NCI-H2107 (cell line): ENCODE measurements at places on chromosomes 12 and 14.
A peak's percentile ranks its signal among the peaks of the same experiment; 100 is the strongest.

DNA sequence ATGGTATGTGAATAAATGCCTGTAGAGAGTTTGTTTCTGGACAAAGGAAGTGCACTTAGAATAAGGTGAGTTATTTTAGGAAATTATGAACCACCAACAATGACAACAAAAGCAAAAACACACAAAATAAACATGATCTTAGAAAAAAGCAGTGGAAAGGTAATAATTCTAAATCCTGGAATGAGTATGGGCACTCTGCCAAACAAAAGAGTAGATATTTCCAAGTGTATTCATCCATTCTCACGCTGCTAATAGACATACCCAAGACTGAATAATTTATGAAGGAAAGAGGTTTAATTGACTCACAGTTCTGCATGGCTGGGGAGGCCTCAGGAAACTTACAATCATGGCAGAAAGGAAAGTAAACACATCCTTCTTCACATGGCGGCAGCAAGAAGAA is 269.3 kb upstream of the NPAS3 start:
- DNase-seq = no peak

- no peak for DNase-seq
Measured at GRCh38 chr12:108675792-108676191, 42.1 kb upstream of the SELPLG start.

GRCh38 chr12:126776026-126776655 is 1490.8 kb upstream of the TMEM132C start:
- DNase-seq = no peak

DNA sequence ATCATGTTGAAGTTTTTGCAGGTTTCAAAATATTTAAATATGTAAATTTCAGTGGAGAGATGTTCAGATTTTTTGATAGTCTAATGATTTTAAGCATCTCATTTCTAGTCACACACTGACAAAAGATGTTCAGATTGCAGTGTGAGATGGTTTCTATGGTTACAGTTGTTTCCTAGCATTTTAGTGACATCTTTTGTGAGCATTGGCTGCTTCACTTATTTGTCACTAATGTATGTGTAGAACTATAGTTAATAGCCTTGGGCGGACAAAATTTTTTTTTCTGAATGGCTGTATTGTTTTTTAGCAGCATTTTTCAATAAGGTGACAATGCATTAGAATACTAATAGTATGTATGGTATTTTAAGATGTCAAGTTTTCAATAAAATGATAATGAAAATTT is 315.6 kb upstream of the PRKD1 start:
- no peak for DNase-seq

DNA sequence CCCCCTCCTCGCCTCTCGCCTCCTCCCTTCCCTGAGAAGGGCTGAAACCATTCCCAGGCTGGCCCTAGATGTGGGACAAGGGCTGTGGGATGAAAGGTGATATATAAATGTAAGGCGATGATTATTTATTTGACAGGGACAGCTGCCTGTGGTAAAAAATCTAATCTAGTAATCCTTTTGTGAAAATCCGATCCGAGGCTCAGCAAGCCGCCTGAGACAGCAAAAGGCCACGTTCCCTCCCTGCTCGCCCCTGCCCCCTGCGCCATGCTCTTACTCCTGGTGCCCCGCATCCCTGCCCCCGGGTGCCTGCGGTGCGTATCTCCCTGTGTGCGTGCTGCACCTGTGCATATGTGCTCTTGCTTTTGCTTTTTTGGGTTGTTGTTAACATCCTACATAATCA is 65.2 kb downstream of the TSPAN9 start:
- DNase-seq = no peak

- DNase-seq = no peak
Measured at GRCh38 chr12:130164216-130164542, 1.9 kb downstream of the FZD10 start.

- DNase-seq = no peak
Measured at GRCh38 chr12:89251342-89252271, 100.7 kb downstream of the DUSP6 start.

DNA sequence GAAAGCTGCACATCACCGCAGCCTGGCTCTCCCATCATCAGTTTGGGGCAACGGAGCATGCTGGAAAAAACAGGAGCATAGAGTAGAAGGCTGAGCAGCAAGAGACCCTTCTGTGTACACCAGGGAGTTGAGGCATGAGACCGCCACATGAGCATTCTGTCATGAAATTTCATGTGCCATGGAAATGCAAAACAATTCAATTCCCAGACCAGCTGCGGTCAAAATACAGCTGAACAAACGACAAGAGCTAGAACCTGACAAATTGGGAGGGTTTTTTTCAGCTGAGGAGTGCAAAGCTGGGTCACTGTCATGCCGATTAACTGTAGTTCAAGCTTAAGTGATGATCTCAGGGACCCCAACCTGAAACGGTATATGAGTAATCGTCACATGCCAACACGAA is 37.1 kb downstream of the TMEM30B start:
- DNase-seq = no peak

DNA sequence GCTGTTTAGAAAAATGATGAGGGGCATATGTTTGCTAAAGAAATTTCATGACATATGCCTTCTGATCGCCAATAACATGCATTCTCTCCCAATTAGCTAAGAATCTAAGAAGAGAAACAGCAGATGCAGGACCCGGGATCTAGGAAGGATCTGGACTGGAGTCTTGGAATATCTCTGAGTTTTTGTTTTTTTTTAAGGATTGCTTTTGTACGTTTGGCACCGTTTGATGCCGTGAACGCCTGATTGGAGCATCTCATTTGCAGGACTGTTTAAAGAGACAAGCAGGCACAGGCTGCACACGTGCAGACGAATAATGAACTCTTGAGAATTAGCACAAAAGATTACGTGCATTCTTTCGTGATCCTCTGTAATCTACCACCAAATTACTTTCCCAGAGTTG is 13.6 kb downstream of the EML1 start:
- DNase-seq = no peak

DNA sequence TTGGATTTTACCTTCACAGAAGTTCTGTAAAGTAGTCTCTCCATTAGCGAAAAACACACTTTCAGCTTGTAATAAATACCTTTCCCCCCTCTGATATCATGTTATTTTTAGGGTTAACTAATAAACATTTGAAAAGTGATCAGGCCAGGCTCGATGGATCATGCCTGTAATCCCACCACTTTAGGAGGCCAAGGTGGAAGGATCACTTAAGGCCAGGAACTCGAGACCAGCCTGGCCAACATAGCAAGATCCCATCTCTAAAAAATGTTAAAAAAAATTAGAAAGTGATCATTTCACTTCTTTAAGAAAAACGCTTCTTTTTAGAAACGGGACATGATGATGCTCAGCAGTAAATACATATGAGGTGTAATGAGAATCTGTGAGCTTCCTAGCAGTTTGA is 2.0 kb downstream of the CDKL1 start:
- no peak for DNase-seq

GRCh38 chr14:76644855-76645518 is 116.3 kb upstream of the VASH1 start:
- peak; percentile 61 for DNase-seq

GRCh38 chr12:53197011-53197640 is 9.9 kb downstream of the ITGB7 start:
- no peak for DNase-seq

DNA sequence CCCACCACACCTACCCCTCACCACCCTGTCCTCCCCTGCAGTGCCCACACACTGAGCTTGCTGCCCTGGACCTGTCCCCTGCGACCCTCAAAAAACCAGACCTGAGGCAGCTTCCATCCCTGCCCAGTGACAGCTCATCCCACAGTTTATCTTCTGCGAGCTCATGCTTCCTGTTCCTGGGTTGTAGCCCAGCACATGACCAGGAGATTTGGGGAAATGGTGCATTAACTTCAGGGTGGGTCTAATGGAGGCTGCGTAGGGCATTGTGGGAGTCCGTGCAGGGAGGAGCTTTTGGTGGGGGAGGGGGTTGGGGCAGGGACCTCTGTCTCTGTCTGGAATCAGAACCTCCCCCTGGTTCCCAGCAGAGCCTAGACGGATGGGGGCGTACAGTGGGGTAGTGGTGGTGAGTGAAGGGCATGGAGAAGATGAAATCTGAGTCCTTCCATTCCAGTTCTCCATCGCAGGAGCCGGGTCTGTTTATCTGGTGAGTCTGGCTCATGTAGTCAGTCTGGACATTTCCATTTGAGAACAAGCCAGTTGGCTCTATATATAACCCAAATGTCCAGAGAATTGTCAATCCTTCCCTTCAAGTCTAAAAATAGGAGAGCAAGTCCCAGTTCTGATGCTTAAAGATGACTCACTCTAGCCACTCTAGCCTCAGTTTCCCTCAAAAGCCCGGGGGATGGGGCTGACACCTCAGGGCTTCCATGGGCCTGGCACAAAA is 270.9 kb downstream of the CACNA1C start:
- no peak for DNase-seq

DNA sequence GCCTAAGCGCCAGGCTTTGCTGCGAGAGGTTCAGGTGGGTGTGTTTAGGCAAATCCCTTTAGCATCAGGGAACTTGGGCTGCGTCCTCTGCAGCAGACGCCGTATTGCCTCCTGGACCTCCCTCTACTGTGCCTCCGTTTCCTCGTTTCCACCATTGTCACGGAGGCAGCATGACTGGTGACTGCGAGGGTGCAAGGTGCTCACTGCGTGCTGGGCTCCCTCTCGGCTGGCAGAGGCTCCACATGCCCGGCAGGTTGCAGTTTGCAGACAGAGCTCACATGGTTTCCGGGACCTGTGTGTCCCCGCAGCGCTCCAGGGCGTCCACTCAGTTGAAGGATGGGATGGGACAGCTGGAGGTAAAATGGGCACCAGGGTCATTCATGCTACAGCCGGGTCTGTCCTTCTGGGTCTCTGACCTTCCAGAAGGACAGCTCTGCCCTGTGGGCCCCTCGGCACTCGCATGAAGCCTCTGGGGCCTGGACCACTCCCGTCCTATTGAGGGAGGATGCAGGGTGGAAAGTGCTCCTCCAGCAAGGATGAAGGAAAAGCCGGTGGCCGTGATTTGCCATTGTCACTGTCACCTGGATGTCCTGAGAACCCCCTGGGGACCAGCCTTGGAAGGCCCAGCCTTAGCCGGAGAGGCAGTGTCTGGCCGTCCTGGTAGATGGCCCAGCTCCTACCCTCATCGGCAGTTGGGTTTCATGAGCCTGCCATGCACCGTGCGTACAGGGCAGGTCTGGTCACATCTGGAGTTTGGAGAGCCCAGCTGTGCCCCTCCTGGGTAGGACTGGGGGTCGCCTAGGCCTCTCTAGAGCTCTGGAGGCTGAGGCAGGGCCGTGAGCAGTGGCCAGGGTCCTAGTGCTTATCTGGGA is 146.5 kb downstream of the KIF26A start:
- DNase-seq = no peak
